ENCODE measurements at places on chromosomes 5 and 9.

GRCh38 chr5:138972230-138972629, 97.1 kb upstream of the LRRTM2 start:
- DNase-seq: no peak

GRCh38 chr9:95793924-95794828, 81.3 kb upstream of the ERCC6L2 start:
- no peak for DNase-seq

GRCh38 chr5:9713356-9713755, 83.2 kb upstream of the TAS2R1 start:
- no peak for DNase-seq

DNA sequence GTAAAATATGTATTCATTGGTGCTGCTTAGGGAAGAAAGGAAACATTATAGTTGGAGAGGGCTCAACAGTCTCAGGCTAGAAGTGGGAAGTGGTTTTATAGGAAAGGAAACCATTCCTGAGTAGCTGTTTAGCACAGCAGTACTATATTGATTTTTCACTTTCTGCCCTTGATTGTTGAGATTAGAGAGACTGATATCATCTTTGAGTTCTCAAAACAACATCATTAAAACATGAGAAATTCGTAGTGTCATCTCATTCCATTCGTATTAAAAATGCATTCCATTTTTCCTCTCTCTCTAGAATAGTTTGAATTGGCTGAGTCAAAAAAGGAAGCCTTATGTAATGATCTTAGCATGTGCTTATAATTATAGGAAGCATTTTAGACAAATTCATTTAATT, 14.1 kb downstream of the POLR3G start:
- DNase-seq: no peak

DNA sequence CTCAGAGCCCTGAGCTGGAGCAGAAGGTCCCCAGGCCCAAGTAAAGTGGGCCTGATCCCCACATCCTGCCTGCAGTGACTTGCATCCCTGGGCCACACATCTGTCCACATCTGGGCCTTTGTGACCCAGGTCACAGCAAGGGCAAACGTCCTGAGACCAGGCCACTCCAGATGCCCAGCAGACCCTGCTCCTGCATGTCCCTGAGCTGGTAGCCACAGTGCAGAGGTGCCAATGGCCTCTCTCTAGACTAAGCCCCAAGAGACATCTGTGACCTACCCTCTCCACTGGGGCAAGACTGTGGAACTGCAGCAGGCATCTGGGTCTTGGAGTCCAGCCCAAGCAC, 2.5 kb downstream of the FLT4 start:
- no peak for DNase-seq

GRCh38 chr5:74940782-74941353, 74.7 kb upstream of the FAM169A start:
- no peak for DNase-seq

DNA sequence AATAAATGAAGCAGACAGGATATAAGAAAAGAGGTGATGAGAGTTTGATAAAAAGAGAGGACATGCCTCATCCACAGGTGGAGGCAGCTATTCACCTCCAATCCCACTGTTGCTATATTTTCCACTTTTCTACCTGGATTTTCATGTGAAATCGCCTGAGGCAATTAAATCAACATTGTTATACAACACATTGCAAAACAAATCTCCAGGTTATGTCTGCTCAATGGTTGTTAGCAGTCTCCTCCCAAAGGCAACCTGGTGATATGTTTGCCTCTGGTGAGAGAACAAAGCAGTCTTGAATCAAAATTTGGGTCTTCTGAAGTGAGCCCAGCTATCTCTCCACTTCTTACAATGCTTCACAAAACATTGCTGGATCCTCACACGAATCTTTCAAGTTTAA, 30.0 kb downstream of the NREP start:
- DNase-seq: no peak

DNA sequence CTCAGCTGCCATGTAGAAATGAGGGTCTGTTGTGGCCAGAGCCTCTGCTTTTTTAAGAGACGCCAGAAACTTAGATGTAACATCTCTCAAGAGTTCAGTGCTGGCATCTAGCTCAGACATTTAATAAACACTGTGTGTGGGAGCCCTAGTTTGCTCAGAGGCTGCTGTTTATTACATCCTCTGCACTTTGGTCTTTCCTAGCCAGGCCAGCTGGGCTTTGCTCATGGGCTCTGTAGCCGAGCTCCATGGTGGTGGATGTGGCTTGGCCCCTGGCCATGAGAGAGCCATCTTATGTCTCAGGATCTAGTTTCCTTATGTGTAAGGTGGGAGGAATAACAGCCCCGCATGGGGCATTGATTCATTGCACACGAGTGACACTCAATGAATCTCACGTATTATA, 30.0 kb downstream of the ARHGEF37 start:
- DNase-seq: no peak

DNA sequence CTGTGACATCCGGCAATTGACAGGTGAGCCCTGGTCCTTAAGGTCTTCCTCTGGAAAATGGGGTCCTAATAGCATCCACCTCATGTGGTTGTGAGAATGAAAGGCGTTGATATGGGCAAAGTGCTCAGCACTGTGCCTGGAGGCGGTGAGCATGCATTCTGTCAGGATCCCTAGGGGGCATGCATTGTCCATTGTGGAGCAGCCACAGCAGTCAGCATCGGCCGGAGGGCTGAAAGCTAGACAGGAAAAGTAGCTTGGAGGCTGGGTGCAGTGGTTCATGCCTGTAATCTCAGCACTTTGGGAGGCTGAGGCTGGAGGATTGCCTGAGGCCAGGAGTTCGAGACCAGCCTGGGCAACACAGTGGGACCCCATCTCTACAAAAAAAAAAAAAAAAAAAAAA, 122.2 kb downstream of the LHX2 start:
- no peak for DNase-seq

DNA sequence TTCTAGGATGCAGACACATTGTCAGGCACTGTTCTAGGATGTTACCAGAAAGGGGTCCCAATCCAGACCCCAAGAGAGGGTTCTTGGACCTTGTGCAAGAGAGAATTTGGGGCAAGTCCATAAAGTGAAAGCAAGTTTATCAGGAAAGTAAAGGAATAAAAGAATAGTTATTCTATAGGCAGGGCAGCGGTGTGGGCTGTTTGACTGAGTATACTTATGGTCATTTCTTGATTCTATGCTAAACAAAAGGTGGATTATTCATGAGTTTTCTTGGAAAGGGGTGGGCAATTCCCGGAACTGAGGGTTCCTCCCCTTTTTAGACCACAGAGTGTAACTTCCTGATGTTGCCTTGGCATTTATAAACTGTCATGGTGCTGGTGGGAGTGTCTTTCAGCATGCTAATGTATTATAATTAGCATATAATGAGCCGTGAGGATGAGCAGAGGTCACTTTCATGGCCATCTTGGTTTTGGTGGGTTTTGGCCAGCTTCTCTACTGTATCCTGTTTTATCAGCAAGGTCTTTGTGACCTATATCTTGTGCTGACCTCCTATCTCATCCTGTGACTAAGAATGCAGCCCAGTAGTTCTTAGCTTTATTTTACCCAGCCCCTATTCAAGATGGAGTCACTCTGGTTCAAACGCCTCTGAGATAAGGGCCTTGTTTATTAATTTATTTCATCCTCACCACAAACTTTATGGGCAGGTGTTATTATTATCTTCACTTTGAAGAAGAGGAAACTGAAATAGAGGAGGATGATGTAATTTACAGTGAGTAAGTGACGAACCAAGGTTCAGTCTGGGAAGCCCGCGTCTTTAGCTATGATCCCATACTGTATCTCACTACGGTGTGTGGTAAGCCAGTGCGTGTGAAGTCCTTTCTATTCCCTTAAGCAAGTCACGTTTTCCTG, 186.0 kb upstream of the KLF4 start:
- no peak for DNase-seq

Measured in activated CD4-positive, alpha-beta T cell treated with anti-CD3 and anti-CD28 coated beads, Interleukin-2, amount 50 U/mL, for 4 hours (primary cell).